ENCODE measurements at places on chromosomes 16 and 17.

- DNase-seq: no peak
These were observed 22.3 kb upstream of the DHX40 start for GRCh38 chr17:59542960-59543635.

DNA sequence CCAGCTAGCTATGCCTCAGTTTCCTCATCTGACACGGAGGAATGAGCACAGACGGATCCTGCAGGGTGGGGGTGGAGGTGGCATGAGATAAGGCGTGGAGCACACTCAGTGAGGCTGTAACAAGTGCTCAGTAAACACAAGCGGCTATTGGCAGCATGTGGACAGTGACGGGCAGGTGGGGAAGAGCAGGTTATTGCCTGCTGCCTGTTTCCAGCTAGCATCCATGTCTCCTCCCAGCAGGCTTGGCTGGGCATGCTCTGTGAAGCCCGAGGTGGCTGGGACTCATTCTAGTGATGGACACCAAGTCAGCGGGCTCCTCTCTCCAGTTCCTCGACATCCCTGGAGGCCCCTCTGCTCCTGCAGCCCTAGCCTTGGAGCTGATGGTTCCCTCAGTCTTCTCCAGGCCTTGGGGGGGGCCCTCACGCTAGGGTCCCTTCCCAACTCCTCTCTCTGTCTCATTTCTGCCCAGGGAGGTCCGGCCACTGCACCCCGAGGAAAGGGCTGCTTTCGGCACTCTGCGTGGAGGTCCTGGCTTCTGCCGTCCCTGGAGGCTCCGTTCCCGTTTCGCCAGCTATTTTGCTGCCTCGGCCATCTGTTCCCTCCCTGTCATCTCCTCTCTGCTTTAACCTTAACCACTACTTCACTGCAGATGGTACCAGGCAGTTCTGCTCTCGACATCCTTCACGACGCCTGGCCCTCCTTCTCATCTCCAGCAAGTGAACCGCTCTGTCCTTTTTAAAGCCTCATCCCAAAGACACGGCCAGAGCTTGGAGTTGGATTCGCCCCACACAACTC, 6.2 kb downstream of the RTN4RL1 start:
- no peak for DNase-seq

DNA sequence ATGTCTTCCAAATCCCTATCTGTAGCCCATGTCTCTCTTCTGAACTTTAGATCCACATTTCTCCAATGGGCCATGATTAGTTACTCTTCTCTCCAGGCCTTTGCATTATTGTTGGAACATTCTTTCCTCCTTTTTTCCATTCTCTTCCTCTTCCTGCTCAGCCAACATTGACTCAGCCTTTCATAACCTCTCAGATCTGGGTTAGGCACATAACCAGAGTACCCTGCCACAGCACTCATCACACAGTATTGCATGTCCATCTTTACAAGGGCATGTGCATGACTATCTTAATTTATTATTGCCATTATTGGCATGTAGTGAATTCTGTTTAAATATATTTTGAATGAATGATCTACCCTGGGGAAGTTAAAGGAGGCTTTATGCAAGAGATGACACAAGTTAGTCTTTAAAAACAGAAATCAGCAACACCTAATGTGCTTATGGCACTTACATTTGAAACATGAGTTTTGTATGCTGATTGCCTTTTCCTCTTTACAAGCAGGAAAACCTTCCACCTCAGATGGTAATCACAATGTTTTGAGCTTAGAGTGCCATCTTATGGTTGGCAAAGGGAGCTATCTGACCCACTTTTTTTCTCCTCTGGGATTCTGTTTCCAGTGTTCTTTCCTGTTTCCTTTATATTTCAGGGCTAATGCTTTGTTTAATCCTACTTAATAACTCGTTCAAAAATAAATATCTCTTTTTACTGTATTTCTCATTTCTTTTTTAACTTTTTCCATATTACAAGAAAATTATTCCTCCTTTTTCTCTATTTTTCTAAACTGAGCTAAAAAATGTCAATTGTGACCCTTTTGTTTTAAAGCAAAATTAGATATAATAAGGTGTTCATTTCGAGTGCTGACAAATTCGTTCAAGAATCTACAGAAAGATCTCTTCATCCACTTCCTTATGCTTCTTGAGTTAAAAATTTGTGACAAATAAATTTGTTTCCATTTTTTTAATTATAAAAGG, 151.0 kb upstream of the RBL2 start:
- no peak for DNase-seq

DNA sequence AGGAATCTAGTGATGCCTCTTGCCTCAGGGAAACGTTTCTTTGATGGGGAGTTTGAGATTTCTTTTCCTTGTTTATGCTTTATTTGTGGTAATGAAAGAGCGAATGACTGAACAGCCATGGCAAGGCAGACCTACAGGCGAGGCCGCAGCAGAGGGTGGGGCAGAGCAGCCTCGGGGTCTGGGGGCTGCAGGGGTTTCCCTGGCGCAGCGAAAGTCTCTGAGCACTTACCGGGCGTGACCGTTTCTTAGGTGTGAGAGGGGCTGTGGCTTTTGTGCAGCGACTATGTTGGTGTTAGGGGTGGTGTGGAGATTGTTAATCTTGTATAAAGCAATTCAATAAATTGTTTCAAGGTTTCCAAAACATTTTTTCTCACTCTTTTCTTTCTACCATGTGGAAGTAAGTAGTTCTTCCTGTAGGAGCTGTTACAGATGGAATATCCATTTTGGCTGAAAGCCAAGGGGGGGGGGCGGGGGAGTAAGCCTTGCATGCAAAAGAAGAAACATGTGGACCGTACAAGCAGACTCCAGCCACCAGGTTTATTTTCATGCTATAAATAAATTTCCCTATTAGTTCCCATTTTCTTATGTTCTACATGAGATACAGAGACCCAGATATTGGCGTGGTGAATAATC, 34.8 kb downstream of the UBN1 start:
- DNase-seq: no peak

- DNase-seq: peak; percentile 51
These were observed 17.9 kb downstream of the LIG3 start for GRCh38 chr17:34998205-34998604.

DNA sequence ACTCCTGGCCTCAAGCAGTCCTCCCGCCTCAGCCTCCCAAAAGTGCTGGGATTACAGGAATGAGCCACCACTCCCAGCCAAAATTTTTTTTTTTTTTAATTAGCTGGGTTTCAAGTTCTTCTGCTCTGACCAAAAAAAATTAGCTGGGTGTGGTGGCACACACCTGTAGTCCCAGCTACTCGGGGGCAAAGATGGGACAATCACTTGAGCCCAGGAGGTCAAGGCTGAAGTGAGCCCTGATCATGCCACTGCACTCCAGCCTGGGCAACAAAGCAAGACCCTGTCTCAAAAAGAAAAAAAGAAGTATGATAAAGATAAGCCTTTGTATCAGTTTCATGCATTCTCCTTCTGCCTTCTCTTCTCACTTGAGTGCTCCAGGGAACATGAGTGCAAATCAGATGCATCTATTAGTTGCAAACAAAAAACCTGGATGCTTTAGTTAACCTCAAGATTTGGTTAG, 1.9 kb downstream of the NQO1 start:
- no peak for DNase-seq

- no peak for DNase-seq
These were observed 36.2 kb downstream of the USP10 start for GRCh38 chr16:84735849-84736586.

GRCh38 chr16:14494396-14494966, 135.6 kb downstream of the PARN start:
- no peak for DNase-seq

- DNase-seq: no peak
These were observed 217.8 kb downstream of the CHD9NB start for GRCh38 chr16:52834736-52835465.

GRCh38 chr16:88798772-88799455, 4.7 kb upstream of the CDT1 start:
- no peak for DNase-seq

DNA sequence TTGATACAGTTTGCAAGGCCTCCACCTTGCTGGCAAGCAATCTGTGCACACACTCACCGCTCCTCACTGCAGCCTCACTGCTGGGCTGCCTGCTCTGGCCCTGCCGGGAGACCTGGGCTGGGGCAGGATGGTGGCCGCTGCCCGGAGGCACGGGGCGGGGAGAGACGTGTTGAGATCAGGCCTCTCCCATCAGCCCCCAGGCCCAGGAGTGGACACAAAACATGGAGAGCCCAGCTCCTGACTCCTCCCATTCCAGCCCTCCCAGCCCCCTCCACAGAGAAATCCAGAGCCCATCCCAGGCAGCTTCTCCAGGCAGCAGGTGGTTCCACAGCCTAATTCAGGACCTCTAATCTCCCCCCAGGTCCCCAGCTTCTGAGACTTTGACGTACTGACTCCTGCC, 23.1 kb upstream of the RPL38 start:
- no peak for DNase-seq
